Breast epithelium (tissue), 4 donors: ENCODE measurements at places on chromosomes 2 and 18. TPM values are rescaled to one million over a fixed set of nuclear protein-coding genes. Genes with fewer than 3 reads are reported as not detected.

- DNase-seq: no peak
These were observed 97.2 kb downstream of the ACOXL start for GRCh38 chr2:110829413-110830146.

Gene IL1F10
- total RNA-seq: not detected

DNA sequence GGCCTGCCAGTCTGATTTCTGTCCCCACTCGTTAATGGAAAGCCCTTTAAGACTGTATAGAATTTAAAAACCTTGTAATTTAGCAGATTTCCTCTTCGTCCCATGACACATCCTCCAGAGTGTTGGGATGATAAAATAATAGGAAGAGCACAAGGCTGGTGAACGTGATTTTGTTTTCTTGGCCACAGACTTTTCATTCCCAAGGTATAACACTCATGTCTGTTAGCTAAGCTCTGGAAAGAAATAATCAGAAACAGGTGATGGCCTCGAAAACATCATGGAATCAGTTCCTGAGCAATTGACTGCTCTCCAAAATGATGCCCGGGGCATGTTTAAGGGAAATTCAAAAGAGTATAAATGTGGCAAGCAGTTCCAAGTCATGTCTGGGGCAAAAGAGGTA lies 337.8 kb upstream of the TCF4 start:
- DNase-seq: no peak

- DNase-seq: no peak
These were observed 35.8 kb downstream of the TSN start for GRCh38 chr2:121791290-121791689.

Gene ZAP70
- total RNA-seq: 7.3 TPM

Gene KANSL1L
- 52.8 TPM for total RNA-seq

DNA sequence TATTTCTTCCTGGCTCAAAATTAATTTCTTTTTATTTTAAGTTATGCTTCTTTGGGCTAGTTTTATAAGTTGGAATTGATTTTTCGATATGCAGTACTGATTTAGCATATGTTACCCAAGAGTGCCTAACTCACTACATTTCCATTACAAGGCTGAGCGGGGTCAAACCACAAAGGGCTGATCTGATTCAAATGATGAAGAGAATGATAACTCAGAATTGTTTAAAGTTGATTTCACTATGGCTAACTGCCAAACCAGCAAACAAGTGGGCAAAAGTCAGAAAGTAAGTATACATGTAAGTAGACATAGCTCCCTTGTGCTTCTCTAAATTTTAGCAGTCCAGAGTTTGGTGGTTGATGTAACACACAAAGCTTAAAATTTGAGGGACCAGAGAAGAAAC lies 35.6 kb downstream of the RAD51AP2 start:
- DNase-seq: no peak

DNA sequence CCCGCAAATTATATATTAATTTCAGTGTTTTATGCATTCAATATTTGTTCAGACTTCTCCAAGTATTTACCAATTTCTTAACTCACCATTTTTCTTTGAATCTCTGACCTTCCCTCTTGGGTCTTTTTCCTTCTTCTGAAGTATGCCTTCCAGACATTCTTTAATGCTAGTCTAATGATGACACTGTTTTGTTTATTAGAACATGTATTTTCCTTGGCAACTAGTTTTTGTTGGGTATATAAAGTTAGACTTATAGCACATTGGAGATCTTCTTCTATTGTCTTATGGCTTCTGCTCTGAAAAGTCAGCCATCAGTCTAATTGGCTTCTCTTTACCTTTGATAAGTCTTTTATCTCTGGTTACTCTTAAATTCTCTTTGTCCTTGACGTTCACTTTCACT lies 423.2 kb upstream of the NRP2 start:
- no peak for DNase-seq

Gene CNTNAP5
- not detected for total RNA-seq
